CD4-positive, alpha-beta T cell treated with Interleukin-6 for 4 hours (primary cell): ENCODE measurements at places on chromosomes 2 and 18.

DNA sequence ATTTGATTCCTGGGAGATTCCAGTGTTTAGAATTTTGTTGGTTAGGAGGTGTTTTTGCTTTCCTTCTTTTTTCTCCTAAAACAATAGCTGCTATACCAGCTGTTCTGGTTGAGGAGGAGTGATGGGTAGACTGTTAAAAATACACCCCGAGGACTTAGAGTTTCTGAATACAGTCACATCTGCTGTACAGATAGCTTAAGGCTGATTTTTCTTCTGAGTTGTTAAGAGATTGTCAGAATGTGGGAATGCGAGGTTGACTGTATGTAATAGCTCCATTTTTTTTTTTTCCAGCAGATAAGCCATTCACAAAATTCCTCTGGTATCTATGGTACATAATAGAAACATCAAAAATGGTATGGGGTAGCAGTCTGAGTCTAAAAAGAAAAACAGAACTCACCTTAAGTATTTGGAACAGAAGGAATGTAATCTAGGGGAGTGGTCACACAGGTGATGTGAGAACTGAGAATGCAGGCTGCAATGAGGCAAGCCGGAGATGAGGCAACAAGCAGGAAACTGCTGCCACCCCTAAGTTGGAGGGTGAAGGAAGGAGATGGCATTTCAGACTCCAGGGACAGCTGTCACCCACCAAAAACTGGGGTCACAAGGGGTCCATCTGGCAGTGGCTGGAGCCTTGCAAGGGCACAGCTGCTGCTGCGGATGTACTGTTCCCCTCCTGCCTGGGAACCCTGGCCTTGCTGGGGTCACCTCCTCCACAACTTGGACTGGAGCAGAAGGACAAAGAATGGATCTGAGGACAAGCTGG lies 2.4 kb downstream of the DGKD start:
- DNase-seq = peak; percentile 36

DNA sequence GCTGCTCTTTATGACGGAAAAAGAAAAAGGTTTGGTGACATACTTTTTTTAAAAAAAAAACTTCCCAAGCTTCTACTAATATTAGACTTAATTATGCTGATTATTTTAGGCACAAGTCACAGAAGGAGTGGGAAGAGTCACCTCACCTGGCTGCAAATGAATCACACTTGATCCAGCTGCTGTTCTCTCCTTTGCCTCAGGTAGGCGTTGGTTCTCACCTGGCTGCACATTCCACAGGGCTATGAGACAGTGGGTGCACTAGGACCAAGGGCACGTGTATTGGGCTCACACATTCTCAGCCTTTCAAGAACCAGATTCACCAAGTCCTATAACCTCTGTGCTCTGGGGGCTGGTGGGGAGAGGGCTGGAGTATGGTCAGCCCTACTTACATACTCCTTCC lies 93.3 kb downstream of the TGFA start:
- no peak for DNase-seq

DNA sequence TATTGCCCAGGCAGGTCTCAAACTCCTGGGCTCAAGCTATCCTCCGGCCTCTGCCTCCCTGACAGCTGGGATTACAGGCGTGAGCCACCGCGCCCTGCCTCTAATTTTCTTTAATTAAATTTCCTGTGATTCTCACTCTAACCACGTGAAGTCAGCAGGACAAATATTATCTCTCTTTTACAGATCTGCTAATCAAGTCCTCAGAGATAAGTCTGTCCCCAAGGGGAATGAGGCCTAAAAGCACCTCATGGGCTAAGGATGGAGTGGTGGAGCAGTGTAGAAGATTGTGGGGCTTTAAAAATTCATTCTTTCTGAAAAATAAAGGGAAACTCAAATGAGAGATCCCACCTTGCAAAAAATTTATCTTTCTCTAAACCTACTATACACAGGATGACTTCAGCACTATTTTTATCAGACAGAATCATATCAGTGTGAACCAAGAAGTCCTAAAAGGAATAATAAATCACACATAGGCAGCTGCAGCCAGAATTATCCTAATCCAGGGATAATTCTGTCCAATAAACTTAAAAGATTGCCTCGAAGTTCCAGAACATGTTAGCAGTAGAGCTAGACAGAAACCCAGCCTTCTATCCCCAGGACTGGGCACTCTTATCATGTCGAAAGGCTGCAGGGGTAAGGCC lies 38.3 kb upstream of the BMPR2 start:
- DNase-seq = no peak

- DNase-seq = no peak
These were observed 38.5 kb downstream of the ASAP2 start for GRCh38 chr2:9244985-9245544.
